ENCODE measurements at places on chromosomes 7 and 10. TPM values are rescaled to one million over a fixed set of nuclear protein-coding genes. Genes with fewer than 3 reads are reported as not detected.

CPXM2 gene
- total RNA-seq = 0.45 TPM

SSC4D gene
- 2.5 TPM for total RNA-seq

OR6V1 gene
- not detected for total RNA-seq

TPST1 gene
- 14.5 TPM for total RNA-seq

PDGFA gene
- 2.7 TPM for total RNA-seq

STEAP1 gene
- total RNA-seq = 5.5 TPM

PCLO gene
- total RNA-seq = 0.33 TPM

CYP26A1 gene
- 16.2 TPM for total RNA-seq

ABCB1 gene
- total RNA-seq = 33.4 TPM

SEMA3A gene
- total RNA-seq = 0.58 TPM

PAPOLB gene
- total RNA-seq = not detected

POLR1F gene
- total RNA-seq = 3.4 TPM

METTL27 gene
- 0.96 TPM for total RNA-seq

ABCC2 gene
- total RNA-seq = 254 TPM

CLDN15 gene
- 8.6 TPM for total RNA-seq

FAM25A gene
- total RNA-seq = not detected

SLIT1 gene
- 0.08 TPM for total RNA-seq

ADCY1 gene
- 12.8 TPM for total RNA-seq

CYP2E1 gene
- total RNA-seq = 3,844 TPM

PTPN20 gene
- total RNA-seq = 0.08 TPM

GRCh38 chr7:138875794-138876193 lies 77.8 kb upstream of the ATP6V0A4 start:
- no peak for DNase-seq

- DNase-seq = no peak
These were observed 21.0 kb upstream of the FRAT2 start for GRCh38 chr10:97355571-97355975.

DNA sequence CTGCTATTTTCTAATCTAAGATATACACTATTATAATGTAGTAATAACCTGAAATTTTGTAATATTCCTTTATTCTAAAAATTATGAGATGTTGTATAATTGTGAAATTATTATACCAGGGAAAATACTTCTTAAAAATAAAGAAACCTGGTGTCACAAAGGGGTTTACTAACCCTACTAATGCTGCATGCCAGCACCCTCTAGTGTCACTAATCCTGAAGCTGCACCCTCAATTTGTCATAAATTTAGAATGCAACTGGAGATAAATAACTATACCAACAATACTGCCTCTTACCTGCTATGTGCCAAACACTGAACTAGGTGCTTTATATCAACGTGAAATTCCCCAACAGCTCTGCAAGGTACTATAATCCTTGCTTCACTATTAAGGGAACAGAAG lies 30.8 kb downstream of the TM9SF3 start:
- DNase-seq = no peak

GRCh38 chr7:135186261-135186540 lies 15.7 kb upstream of the CYREN start:
- DNase-seq = no peak

GRCh38 chr7:47290867-47291266 lies 291.0 kb downstream of the TNS3 start:
- DNase-seq = no peak

GRCh38 chr10:51705774-51706173 lies 6.4 kb upstream of the CSTF2T start:
- no peak for DNase-seq

DNA sequence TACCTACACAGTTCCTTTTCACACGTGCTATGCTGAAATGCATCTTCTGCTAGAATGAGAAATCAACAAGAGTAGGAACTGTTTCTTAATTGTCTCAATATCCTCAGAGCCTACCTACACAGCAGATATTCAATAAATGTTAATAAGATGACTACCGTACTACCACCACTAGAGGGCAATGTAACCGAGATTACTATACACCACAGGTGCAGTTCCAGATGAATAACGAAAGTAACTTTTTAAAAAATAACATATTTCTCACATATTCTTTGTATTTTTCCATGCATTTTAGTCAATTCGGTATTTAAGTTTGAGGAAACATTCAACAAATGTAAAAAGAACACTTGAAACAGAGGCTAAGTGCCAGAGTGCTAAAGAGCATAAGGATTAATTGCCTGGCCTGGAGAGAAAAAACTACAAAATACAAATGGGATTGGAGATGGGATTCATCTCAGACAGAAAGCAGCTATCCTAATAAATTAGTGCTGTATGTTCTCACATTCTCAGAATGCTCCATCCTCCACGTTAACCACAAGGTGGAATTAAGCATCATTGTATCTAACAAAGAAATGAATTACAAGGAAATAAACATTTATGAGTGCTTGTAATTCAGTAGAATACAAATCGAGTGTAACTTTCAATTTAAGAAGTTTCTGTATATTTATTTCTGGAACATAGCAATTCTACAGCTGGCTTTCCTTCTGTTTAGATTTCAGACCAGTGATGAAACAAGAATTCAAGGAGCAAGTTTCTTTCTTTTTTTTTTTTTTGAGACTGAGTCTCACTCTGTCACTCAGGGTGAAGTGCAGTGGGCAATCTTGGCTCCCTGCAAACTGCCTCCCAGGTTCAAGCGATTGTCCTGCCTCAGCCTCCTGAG lies 20.3 kb upstream of the HECTD2 start:
- no peak for DNase-seq

DNA sequence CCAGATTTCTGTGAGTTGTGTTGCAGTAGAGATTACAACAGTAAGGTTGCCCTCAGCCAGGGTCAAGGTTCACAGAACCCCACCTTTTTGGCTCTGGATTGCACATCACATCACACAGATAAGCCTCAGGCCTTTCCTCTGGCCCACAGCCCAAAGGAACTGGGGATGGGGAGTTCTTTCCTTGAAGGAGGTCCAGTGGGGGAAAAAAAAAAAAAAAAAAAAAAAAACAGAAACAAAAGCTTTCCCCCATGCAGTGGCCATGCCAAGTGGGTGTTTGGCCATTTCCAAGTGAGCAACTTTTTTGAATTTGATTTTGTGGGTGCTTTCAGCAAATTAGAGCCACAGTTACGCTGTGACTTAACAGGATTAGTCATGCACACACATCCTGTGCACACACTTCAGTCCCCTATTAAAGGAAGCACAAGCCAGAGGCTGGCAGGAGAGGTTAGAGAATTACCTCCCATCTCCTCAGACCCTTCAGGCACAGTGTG lies 79.3 kb upstream of the NANOS1 start:
- peak; percentile 28 for DNase-seq

GRCh38 chr10:71705582-71705981 lies 14.0 kb downstream of the C10orf105 start:
- no peak for DNase-seq

GRCh38 chr7:138049505-138050116 lies 26.6 kb upstream of the AKR1D1 start:
- DNase-seq = peak; percentile 71

- DNase-seq = no peak
These were observed 342.5 kb downstream of the PTEN start for GRCh38 chr10:88205842-88206446.

GRCh38 chr10:61346796-61347413 lies 106.3 kb downstream of the TMEM26 start:
- no peak for DNase-seq

GRCh38 chr10:37476285-37476684 lies 350.9 kb downstream of the ANKRD30A start:
- DNase-seq = no peak

GRCh38 chr7:88146616-88147015 lies 73.2 kb downstream of the SRI start:
- no peak for DNase-seq

GRCh38 chr7:15662451-15662850 lies 24.0 kb downstream of the MEOX2 start:
- DNase-seq = no peak

DNA sequence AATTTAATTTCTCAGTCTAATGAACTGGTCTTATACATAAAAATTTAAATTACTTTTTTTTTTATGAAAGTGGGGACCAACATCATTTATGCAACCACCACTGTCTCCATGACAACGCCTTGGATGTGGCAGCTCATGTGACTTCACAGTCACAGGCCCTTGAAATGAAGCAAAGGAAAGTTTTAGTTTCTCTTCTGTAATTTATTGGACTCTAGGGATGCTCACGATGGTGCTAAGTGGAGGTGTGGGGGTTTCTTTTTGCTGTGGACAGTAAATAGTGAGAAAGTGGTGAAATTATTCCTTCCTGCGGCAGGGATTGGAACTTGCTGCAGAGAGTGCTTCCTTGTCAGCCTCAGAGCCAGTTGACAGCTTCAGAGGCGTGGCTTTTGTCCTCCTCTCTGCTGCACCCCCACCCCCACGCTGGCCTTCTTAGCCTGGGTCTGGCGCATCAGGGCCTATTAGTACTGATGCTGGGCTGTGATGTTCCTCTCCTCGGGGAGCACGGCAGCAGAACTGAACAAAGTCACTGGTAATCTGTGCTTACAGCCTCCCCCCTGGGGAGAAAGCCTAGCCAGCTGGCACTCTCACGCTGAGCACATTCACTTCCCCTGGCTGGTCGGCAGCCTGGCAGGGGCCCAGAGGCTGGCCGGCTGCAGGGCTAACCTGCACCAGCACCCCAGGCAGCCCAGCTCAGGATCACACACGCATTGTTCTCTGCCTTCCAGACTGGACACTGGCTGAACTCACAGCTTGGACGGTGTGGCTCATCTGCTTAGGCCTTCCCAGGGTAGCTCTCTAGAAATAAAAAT lies 517.5 kb upstream of the GALNT17 start:
- peak; percentile 90 for DNase-seq

- DNase-seq = no peak
These were observed 46.9 kb upstream of the GJD4 start for GRCh38 chr10:35558276-35558675.

DNA sequence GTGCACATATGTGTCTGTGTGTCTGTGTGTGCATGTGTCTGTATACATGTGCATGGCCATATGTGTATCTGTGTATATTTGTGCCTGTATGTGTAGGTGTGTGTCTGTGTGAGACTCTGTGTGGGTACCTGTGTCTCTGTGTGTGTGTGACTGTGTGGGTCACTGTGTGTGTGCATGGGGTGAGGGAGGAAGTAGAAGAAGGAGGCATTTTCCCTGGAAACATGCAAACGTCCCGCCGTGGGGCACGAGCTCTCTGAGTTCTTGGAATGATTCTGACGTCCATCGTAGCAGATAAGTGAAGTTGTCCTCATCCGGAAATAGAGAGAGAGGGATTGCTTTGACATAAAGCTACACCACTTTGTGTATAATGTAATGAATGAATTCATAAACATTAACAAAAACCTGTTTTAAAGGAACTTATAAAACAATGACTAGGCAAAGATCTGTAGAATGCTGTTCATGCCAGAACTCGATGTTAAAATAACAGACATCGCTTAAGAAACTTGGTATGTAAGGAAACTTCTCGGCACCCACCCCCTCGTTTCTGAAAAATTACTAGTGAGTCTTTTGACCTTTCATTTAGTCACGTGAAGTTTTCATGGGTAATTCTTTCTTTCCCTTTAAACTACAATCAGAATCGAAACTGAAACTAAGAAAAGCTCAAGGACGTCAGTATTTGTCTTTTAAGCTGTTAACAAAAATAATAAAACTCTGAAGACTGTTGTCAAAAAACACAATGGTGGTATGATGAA lies 43.6 kb upstream of the KLF6 start:
- DNase-seq = no peak

DNA sequence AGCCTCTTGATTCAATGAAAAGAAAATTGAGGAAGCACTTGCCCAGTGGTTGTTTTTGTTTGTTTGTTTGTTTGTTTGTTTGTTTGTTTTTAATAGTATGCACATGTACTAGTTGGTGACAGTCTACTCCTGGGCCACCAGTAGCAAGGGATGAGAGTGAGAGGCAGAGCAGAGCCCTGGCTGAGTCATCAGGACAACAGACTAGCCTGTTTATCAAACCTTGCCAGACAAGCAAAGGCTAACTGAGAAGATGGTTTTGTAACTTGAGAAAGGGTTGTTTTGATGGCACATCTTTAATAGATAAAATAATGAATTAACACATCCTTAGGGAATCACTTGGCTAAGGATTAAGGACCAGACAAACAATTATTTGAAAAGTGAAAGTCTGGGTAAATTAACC lies 78.1 kb downstream of the INHBA start:
- no peak for DNase-seq

GRCh38 chr7:84314263-84314662 lies 119.7 kb upstream of the SEMA3A start:
- no peak for DNase-seq

GRCh38 chr7:3559278-3559677 lies 258.2 kb downstream of the SDK1 start:
- no peak for DNase-seq

- no peak for DNase-seq
These were observed 34.2 kb downstream of the ITGB1 start for GRCh38 chr10:32923849-32924248.

DNA sequence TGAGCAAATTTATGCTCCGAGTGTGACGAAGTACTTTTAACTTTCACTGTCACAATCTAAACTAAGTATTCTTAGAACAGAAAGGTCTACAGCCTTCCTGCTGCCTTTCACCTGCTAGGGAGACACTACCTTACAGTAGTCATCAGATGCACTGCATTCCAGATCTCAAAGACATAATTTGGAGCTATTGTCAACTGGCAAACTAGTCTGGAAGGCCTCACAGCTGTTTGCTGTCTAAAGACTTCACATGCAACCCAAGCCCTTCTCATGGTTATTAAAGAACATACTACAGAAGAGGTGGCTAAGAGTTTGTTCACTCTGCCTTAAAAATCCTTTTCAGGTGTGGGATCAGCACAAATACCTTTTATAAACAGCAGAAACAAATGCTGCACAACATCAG lies 91.8 kb upstream of the KCNIP2 start:
- no peak for DNase-seq

DNA sequence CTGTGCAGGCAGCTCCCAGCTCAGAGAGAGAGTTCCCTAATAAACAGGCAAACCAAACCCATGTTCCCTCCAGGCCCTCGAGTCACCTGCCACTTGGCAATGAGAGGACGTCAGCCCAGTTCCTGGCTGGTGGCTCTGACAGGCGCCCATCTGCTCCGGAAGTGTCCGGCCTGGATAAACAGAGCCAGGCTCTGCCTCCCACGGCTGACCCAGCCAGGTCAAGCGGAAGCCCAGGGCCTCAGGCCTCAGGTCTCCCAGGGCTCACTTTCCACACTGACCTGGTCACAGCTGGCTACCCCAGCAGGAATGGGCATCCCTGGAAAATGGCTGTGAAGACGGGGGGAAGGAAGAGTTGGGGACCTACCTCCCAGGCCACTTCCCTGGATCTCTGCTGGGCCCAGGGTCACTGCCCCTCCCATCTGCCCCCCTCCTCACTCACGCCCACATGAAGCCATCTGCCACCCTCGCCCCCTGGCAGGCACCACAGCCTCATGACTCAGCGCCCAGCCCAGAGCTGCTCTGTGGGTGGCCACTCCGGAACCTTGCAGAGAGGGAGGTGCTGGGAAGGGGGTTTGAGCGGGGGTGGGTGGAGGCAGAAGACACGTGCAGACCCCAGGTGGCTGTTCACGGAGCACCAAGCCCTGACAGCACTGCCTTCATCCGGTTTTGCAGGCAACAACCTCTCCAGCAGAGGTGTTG lies 37.4 kb upstream of the DUSP5 start:
- peak; percentile 74 for DNase-seq

GRCh38 chr10:12965571-12965970 lies 35.9 kb downstream of the CCDC3 start:
- DNase-seq = no peak

GRCh38 chr10:126123466-126123865 lies 227.1 kb downstream of the FANK1 start:
- no peak for DNase-seq

GRCh38 chr10:787933-788651 lies 98.6 kb upstream of the DIP2C start:
- DNase-seq = peak; percentile 41
